Muscle of leg (tissue), 16 donors: ENCODE measurements at places on chromosomes 13 and 19. TPM values are rescaled to one million over a fixed set of nuclear protein-coding genes. Genes with fewer than 3 reads are reported as not detected.
A peak's percentile ranks its signal among the peaks of the same experiment; 100 is the strongest.

Gene CADM4
- 6.7 TPM for polyA plus RNA-seq

Gene PRSS57
- not detected for polyA plus RNA-seq

Gene PPAN
- 31.3 TPM for polyA plus RNA-seq

Gene ZSCAN4
- polyA plus RNA-seq = not detected

Gene LMTK3
- 0.20 TPM for polyA plus RNA-seq

DNA sequence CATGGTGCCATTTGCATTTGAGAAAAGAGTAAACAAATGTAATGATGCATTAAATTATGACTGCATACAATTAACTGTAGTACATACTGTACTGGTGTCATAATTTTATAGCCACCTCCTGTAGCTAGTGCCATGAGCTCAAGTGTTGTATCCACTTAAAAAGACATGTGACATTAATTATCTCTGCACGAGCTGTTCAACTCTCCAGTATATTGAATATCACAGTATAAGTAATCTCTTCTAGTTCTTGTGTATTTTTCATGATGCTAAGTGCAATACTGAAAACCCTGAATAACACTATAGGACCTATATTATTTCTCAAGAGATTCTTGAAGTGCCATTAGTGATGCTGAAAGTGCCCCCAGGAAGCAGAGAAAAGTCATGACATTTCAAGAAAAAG is 387.3 kb downstream of the PCDH17 start:
- no peak for DNase-seq

DNA sequence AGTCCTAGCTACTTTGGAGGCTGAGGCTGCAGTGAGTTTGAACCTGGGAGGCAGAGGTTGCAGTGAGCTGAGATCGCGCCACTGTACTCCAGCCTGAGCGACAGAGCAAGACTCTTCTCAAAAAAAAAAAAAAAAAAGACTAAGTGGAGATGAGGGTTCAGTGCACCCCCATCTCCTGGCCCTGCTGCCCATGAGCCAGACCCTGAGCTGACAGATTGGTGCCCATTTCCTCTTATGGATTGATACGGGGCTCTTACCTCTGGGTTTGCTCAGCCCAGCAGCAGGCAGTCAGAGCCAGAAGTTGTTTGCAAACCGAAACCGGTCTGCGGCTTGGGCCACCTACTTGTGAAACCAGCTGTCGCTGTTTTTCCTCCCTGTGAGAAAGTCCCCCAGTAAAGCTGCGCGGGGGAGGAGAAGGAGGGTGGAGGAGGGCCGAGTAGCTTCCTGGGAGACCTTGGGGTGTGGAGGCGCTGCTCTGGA is 36.9 kb downstream of the ARRDC2 start:
- peak; percentile 89 for DNase-seq

- no peak for DNase-seq
These were observed 13.3 kb downstream of the KCTD15 start for GRCh38 chr19:33809960-33810359.

DNA sequence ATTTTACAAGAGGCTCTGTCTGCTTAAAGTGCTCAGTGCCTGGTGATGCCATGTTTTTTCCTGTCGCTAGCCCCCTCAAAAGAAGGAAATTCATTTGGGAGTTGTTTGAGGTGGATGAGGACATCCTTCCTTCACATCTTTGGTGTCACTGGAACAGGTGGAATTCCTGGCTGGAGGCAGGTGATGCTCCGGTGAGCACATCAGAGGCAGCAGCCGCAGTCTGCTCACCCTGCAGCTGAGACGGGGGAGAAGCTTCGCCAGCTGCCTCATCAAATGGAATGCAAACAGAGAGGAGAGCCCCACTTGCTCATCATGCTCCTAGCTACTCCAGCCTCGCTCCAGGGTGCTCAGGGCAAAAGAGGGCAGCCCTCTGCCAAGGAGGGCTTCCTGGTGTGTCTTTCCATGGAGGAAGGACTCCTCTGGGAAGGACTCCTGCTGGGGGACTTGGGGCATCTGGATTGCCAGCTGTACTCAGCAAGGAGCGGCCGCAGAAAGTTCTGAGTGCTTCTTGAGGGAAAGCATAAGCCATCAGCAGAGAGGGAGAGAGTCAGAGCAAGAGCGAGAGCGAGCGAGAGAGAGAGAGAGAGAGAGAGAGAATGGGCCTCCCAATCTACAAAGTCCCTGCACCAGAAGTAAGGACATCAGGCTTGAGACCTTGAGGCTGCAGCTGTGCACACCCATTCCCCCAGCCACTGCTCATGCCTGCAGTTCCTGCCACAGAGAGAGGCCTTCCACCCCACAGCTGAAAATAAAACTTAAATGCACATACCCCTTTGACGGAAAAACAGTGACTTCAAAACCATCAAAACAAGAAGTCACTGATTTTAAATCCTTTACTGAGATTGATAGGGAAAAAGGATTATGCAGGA is 74.3 kb upstream of the UBL3 start:
- peak; percentile 12 for DNase-seq

GRCh38 chr19:52936954-52937325 is 13.7 kb upstream of the ZNF888 start:
- DNase-seq = no peak

DNA sequence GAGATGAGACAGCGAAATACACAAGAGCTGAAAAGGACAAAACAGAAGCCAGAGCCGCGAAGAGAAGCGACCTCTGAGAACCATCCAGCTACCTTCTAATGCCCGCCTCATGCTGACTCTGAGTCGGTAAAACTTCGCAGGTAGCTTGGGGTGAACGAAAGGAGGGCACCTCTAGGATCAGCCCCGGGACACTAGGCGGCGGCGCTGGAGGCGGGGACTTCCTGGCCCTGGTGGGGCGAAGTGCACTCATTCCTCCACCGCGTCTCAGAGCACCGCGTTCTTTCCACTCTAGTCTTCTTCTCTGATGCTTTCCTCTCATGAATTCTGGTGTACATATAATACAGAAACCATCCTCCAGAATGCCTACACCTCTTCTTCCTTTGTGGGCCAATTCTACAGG is 50.1 kb downstream of the KL start:
- DNase-seq = no peak

DNA sequence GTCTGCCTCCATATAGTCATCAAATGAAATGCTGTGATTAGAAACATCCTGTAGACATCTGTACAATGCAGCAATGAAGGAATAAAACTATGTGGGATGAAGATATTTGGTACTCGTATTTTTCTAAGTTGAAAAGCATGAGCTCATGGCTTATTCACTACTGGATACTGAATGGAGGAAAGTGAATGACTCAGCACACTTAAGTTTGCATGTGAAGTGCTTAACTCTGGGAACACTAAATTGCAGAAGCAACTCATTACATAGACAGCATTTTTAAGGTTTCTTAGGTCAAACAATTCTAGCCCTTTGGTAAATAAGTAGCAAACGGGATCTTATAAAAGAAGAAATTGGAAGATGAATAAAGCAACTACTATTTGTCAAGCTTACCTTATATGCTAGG is 429.0 kb upstream of the MIR17HG start:
- DNase-seq = peak; percentile 3
